ENCODE measurements at places on chromosomes 2 and 18.
A peak's percentile ranks its signal among the peaks of the same experiment; 100 is the strongest.

DNA sequence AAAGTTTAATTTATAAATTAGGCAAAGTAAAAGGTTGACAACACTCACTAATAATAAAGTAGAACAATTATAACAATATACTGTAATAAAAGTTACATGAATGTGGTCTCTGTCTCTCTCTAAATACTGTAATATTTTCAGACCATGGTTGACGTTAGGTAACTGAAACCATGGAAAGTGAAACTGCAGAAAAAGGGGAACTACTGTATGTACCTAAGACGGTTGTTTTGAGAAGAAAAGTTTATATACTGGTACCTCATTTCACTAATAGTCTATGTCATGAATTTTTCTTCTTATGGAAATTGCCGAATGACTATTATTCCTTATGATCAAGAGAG is 166.7 kb upstream of the ZNF521 start:
- no peak for DNase-seq

GRCh38 chr18:22952525-22952924 is 19.4 kb downstream of the RBBP8 start:
- DNase-seq: no peak

- no peak for DNase-seq
Observed at GRCh38 chr2:11985817-11986566, 239.6 kb downstream of the LPIN1 start.

GRCh38 chr18:37497853-37498518 is 67.6 kb downstream of the CELF4 start:
- no peak for DNase-seq

DNA sequence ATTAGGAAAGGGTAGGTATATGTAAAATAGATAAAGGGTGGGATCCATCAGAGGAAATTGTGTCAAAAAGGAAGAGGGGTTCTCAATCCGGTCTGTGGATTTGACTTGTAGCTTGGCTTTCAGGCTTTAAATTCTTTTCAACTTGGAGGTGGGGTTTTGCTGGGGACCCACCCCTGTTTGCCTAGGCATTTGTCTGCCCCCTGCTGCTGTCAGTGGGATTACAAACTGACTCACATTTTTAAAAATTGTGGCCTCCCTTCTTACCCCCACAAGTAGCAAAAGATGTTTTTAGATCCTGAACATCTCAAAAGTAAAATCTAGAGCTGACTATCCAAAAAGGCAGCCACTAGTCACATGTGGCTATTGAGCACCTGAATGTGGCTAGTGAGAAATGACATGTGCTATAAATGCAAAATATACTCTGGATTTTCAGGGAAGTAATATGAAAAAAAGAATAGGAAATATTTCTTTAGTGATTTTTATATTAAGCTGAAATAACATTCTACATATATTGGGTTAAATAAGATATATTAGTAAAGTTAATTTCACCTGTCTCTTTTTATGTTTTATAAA is 178.9 kb downstream of the GFPT1 start:
- DNase-seq: no peak

- no peak for DNase-seq
Observed at GRCh38 chr2:11907190-11907589, 160.8 kb downstream of the LPIN1 start.

- no peak for DNase-seq
Observed at GRCh38 chr2:196218106-196218505, 46.7 kb upstream of the STK17B start.

GRCh38 chr2:240893363-240893844 is 2.6 kb downstream of the MAB21L4 start:
- DNase-seq: peak; percentile 35

DNA sequence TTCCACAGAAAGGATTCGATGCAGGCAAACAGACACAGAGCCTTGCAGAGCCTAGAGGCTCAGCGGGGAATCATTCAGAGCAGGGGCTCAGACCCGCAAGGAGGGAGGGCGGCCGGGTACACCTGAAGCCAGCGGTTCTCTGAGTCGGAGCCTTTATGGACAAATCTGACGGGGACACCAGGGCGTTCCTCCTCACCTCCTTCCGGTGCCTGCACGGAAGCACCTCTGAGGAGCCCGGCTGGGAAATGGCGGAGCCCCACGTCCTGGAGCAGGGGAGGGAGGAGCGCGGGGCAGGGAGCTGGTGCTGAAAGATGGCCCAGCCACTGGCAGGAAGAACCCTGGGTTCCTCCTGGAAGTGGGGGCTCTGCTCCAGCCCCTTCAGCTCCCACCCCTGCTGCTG is 193.5 kb upstream of the ALKAL2 start:
- DNase-seq: no peak

GRCh38 chr2:193837111-193837738 is 1642.5 kb upstream of the TMEFF2 start:
- no peak for DNase-seq

DNA sequence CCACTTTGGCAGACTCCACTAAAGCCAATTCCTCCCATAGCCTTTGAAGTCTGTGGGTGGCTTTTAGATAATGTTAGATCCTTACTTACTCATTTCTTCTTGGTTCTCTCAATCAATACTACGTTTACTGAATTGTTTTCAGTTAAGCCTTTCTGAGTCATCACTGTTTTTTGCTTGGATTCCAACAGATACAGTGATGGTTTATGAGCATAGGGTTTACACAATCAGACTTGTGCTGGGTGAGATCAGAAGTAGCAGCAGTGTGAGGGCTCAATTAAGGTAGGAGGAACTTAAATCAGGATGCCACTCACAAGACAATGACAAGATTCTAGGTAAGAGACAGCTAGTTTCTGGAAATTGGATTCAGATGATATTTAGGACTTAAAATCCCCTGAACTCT is 297.7 kb upstream of the DOK6 start:
- DNase-seq: no peak

- DNase-seq: no peak
Observed at GRCh38 chr18:22713511-22713910, 219.6 kb upstream of the RBBP8 start.

DNA sequence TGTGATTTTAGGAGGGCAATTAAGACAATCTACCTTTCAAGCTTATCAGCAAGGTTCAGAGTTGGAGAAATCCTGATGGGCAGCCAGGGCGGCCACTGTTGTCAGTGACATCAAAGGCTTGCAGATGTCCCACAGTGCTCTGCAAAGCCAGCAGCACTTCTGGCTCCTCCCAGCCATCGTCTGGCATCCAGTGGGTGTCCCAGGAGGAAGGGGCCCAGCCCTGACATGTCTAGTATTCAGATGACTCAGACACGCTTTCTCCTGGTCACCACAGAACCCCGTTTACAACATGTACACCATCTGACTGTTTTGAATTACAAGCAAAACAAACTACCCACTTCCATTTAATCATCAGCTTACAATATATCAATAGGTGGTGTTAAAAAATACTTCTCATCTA is 61.4 kb downstream of the CYRIA start:
- DNase-seq: no peak

DNA sequence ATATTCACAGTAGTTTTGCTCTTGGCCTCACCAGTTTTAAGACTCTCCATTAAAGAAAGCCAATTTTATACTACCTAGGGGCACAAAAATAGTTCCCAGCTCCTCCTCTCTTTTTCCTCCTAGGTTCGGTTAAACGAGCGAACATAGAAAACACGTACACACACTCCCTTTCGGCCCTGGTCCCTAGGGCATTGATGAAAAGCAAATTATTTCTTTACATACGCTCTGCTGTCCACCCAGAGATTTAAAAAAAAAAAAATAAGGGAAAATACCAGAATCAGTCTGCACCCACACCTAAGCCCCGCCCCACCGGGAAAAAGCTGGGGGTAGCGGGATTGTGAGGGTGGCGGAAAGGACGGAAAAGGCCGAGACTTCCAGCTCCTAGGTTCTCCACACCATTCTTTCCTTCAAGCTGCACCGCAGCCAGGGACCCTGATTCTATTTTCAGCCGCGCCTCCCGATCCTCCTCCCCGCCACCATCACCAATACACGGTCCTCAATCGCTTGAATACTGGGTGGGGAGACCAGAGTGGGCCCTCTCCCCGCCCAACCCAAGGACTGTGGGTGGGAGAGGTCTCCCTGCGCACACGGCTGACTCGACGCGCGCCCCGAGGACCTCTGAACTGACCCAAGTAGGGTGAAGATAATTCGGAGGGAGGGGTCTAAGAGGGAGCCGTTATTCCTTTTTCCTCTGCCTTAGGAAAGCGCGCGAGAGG is 769 bp downstream of the ATF2 start:
- no peak for DNase-seq

- DNase-seq: no peak
Observed at GRCh38 chr2:2320486-2321199, 10.4 kb downstream of the MYT1L start.

GRCh38 chr2:217127744-217128143 is 267.9 kb upstream of the TNP1 start:
- DNase-seq: no peak

GRCh38 chr18:23967321-23968089 is 47.0 kb upstream of the TTC39C start:
- no peak for DNase-seq

- DNase-seq: no peak
Observed at GRCh38 chr2:219272995-219273394, 6.2 kb upstream of the DNAJB2 start.

DNA sequence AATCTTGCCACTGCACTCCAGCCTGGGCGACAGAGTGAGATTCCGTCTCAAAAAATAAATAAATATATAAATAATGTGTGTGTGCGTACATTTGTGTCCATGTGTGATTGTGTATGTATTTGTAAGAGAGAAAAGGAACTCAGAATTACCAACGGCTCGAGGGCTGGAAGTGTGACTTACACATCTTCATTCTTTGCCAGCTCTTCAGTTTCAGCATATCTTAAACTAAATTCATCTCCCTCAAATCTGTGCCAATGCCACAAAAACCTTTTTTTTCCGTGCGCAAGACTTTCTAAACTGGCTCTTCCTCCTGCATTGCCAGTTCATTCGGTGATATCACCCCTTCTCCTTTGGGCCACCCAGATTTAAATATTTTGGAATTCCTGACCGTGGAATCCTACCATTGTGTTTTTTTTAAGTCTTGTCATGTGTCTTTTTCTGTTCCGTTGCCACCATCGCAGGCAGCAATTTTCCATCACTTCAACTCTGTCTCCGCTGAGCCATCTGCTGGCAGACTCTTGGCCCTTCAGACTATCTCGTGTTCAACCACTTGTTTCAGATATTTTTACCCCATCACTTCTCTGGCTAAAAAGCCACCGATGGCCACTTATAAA is 77.0 kb upstream of the ZNF532 start:
- DNase-seq: no peak

- DNase-seq: no peak
Observed at GRCh38 chr2:221001381-221001801, 570.7 kb downstream of the EPHA4 start.

DNA sequence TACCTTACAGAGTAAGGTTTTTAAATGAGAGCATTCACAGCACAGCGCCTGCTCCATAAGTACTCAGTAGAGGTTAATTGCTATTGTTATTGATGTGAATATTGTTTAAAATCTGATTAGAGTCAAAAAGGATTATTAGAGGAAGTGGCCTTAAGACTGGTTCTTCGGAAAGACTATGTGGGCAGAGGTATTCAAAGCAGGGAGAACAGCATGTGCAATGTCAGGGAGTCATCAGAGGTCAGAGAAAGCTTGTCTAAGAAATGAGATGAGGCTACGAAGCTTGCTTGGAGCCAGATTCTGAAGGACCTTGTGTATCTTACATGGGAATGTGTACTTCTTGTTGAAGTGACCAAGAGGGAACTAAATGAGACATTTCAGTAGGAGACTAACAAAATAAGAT is 49.8 kb downstream of the PMS1 start:
- DNase-seq: no peak

GRCh38 chr2:178363252-178363651 is 87.7 kb downstream of the PRKRA start:
- DNase-seq: no peak

DNA sequence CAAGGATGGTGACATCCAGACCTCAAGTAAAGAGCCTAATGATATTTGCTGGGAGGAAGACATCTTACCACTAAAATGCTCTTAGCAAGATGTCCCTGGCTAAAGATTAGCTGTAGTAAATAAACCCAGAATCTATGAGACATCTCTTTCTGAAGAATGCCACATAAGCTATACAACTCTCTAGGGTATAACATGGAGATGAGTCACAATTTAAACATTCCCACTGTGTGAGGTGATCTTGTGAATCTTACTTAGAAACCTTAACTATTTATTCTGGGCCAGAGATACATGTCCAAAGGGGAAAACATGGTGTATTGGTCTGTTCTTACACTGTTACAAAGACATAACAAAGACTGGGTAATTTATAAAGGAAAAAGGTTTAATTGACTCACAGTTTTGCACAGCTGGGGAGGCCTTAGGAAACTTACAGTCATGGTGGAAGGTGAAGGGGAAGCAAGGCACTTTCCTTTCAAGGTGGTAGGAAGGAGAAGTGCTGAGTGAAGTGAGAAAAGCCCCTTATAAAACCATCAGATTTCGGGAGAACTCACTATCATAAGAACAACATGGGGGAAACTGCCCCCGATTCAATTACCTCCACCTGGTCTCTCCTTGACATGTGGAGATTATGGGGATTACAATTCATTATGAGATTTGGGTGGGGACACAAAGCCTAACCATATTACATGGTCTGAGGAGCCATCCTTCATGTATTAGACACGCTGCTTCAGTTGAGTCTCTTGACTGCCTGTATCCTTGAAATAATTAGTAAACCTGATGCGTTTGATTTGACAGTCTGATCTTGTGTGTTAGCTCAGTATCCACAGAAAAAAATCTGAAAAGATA is 17.1 kb downstream of the KRCC1 start:
- DNase-seq: no peak

- no peak for DNase-seq
Observed at GRCh38 chr18:58842978-58843687, 21.5 kb upstream of the ZNF532 start.

GRCh38 chr18:78670778-78671391 is 308.7 kb upstream of the SALL3 start:
- no peak for DNase-seq

- no peak for DNase-seq
Observed at GRCh38 chr2:217939629-217940245, 63.1 kb downstream of the TNS1 start.

- DNase-seq: no peak
Observed at GRCh38 chr2:236781933-236782816, 212.6 kb downstream of the ACKR3 start.

- no peak for DNase-seq
Observed at GRCh38 chr18:50776383-50776782, 43.4 kb downstream of the MRO start.

GRCh38 chr2:183242937-183243336 is 118.7 kb downstream of the NUP35 start:
- no peak for DNase-seq

- DNase-seq: no peak
Observed at GRCh38 chr2:143939626-143940330, 580.1 kb downstream of the ZEB2 start.

GRCh38 chr2:239991689-239992314 is 33.3 kb downstream of the NDUFA10 start:
- no peak for DNase-seq

- no peak for DNase-seq
Observed at GRCh38 chr2:229673676-229674075, 40.7 kb downstream of the DNER start.

DNA sequence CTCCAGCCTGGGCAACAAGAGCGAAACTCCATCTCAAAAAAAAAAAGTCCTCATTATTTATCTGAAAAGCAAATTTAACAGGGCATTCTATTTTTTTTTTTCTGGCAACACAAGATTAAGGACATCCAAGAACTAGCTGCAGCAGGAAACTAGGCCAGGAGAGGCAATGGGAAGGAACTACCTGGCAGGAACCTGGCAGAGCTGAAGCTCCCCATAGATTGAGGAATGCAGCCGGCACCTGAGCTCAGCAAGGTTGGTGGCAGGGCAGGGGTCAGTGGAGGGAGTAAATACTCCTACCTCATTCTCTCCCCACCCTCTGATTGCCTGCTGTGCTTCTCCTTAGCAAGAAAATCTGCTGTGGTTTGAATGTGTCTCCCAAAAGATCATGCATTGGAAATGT is 30.4 kb upstream of the LAPTM4A start:
- DNase-seq: no peak

- no peak for DNase-seq
Observed at GRCh38 chr2:26535663-26536275, 57.8 kb upstream of the OTOF start.
